ENCODE measurements at places on chromosomes 5 and 9.

GRCh38 chr9:129932303-129933151 lies 97.3 kb downstream of the USP20 start:
- no peak for DNase-seq

DNA sequence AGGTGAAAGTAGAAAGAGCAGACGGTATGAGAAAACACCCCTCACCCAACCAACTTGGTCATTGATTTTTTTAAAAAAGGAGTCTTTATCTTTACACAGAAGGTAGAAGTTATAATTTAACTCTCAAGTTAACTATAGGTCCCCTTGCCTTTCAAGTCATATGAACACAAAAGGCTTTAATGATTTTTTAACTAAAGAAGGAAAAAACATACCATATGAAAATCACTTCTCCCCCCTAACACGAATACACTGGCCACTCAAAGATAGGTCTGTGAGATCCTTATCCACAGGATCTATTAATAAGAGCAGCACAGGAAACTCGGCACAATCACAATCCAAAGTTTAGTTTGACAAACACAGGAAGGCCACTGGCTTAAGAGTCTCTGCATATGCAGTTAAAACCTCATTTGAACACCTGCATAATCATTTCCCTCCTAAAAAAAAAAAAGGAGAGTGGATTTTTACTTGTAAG lies 138.0 kb downstream of the ENC1 start:
- no peak for DNase-seq

- no peak for DNase-seq
These were observed 5.9 kb upstream of the TRPM3 start for GRCh38 chr9:71127301-71127700.

DNA sequence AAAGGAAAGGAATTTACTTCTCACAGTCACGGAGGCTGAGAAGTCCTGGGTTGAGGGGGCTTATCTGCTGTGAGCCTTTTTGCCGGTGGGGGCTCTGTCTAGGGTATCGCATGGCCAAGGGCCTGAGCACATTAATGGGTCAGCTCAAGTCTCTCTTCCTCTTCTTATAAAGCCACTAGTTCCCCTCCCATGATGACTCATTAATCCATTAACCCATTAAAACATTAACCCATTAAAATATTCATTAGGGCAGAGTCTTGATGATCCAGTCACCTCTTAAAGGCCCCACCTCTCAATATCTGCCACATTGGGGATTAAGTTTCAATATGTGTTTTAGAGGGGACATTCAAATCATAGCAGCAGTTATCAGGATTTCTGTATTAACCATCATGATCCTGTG lies 406.3 kb downstream of the SPOCK1 start:
- DNase-seq = no peak

GRCh38 chr5:109256486-109256885 lies 153.3 kb downstream of the PJA2 start:
- DNase-seq = no peak
